ENCODE measurements at places on chromosomes 1 and 21.

- DNase-seq = no peak
Measured at GRCh38 chr1:175863299-175864050, 120.1 kb upstream of the TNR start.

GRCh38 chr1:150609732-150610131, 19.7 kb downstream of the ENSA start:
- DNase-seq = no peak

GRCh38 chr1:14716474-14716873, 118.0 kb downstream of the KAZN start:
- no peak for DNase-seq

- DNase-seq = no peak
Measured at GRCh38 chr1:147895123-147895522, 7.5 kb upstream of the GJA8 start.

- no peak for DNase-seq
Measured at GRCh38 chr1:64959986-64960385, 6.4 kb downstream of the JAK1 start.

DNA sequence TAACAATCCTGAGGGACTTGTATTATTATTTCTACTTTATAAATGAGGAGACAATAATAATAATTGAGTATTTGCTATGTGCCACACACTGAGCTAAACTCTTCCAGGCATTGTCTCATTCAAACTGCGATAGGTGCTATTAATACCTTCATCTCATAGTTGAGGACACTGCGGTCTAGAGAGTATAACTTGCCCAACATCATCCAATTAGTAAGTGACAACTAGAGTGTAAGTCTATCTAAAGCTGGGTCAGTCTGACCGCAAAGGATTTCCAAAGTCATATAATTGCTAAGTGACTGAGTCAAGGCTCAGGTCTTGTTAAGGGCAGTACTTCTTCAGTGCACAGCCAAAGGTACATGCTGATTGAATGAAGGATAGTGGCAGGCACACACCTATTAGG, 9.7 kb downstream of the BCL9 start:
- DNase-seq = no peak

- DNase-seq = peak; percentile 62
Measured at GRCh38 chr1:114511032-114511785, at the start of gene TRIM33. TRIM33 (minus strand) TSS chr1:114511203; CDS start chr1:114511076, 127 bp downstream.

- DNase-seq = no peak
Measured at GRCh38 chr1:38256072-38256471, 209.5 kb upstream of the POU3F1 start.

DNA sequence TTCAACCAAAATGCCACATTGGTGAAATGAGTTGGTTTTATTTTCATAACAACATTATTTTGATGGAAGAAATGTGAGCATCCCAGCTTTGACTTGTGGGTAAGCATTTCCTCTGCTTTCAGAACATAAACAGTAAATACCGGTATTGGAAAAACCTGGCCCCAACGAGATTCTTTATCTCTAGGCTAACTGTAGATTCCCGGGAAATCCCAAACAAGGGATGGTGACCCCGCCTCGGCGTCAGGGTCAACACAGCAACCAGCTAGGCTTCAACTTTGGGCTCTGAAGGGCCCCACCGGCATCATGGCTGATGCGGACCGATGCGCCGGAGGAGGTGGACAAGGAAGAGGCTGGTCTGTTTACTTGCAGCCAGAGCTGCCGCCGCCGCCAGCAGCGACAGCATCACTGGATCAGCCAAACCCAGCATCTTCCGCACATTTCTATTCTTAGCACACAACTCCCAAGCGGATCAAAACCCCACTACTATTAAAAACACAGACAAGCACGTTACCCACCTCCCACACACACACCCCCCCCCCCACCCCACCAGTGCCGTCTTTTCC, 1.1 kb downstream of the AKT3 start:
- DNase-seq = no peak

DNA sequence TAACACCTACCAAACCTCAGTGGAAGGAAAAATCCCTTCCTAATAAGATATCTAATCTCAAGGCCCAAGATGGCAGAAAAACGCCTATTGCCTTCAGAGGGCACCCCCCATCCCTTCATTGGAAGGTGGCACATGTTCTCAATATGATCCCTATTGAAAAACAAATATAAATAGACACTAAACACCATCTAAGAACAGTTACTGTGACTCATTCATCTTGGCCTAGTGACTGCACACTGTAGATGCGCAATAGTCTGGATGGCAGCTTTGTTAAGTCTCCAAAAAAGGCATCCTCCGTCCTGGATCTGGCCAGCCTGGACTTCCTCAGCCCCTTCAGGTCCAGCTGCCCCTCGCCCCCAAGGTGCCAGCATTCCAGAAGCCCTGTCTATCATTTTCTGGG, 121.9 kb downstream of the CAPN8 start:
- no peak for DNase-seq

DNA sequence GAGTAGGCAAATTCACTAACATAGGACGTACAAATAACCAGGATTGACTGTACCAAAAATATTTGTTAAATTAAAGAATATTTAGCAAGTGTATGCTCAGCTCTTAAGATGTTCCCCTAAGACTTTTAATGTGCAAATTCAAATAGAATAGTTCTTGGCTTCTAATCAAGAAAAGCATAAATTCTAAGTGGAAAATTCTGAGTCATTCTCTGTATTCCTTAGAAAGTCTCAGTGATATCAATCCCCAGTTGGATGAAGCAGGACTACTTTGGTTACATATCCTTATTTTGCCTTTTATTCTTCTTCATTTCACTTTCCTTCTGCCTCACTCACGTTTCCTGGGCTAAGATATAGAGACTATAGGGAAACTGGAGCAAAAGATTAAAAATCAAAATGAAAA, 130.2 kb downstream of the IFI44 start:
- DNase-seq = no peak

- DNase-seq = no peak
Measured at GRCh38 chr1:94205639-94206038, 31.7 kb downstream of the ARHGAP29 start.

GRCh38 chr1:29094954-29095353, 28.7 kb downstream of the TMEM200B start:
- DNase-seq = no peak

DNA sequence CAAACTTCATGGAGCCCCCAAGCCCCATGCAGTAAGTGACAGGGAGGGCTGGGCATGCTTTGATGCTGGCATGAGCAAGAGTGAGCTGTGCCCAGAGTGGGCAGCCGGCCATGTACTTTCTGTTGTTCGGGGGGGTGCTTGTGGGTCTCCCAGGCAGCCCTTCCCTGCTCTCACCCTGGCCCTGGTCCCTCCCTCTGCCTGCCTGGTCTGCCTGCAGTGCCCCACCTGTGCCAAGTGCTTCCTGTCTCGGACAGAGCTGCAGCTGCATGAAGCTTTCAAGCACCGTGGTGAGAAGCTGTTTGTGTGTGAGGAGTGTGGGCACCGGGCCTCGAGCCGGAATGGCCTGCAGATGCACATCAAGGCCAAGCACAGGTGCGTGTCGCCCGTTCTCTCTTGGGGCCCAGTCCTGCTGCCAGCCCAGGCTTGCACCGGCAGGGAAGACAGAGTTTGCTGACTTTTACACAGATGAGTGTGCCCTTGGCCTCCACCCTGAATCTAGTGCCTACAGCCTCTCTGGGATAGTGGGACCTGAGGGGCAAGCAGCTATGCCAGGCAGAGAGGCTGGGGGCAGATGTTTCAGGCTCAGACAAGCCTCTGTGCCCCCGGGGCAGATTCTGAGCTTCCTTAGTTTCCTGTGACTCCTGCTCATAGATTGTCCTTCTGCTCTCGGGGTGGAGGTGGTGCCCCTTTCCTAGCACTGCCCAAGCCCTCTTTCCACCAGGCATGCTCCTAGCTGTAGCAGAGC, 7.6 kb downstream of the ZBTB48 start:
- DNase-seq = no peak

GRCh38 chr1:188027613-188028012, 1198.9 kb downstream of the PLA2G4A start:
- no peak for DNase-seq

GRCh38 chr1:169193191-169193850, 86.8 kb downstream of the ATP1B1 start:
- no peak for DNase-seq

DNA sequence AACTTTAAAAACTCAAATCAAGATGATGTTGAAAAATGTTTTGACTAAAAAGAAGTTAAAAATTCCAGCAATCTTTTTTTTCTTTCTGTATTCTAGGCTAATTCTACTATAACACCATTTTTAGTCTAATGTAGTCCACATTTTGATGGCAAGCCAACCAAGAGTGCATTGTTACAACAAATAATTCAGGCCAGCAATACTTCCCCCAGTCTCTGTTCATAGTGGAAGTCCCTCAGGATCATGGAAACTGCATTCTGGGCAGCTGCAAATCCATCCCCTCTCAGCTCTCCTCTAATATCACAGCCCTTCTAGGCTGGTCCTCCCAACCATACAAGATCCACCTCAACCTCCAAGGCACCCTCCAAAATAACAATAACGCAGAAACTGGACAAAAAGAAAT, 7.8 kb upstream of the CD58 start:
- no peak for DNase-seq

- no peak for DNase-seq
Measured at GRCh38 chr1:9555942-9556341, 16.7 kb downstream of the SLC25A33 start.

DNA sequence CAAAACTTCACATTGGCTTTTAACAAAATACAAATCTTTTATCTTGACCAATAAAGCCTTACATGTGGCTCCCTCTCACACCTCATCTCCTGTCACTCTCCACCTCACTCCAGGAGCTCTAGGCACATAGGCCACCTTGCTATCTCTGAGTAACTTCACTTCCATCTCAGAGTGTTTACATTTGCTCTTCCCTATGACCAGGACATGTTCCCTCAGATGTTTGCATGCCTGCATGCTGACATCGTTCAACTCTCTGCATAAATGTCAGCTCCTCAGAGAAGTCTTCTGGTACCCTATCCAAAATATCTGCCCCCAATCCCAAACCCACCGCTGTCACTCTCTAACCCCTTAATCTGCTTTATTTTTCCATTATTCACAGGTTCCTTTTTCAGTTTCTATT, 110.9 kb downstream of the TOMM20 start:
- no peak for DNase-seq

Measured in esophagus squamous epithelium (tissue), 5 donors.